Stimulated activated CD4-positive, alpha-beta T cell treated with anti-CD3 and anti-CD28 coated beads, Interleukin-2, amount 100 ng/mL, for 48 hours (primary cell): ENCODE measurements at places on chromosomes 2 and 18.

DNA sequence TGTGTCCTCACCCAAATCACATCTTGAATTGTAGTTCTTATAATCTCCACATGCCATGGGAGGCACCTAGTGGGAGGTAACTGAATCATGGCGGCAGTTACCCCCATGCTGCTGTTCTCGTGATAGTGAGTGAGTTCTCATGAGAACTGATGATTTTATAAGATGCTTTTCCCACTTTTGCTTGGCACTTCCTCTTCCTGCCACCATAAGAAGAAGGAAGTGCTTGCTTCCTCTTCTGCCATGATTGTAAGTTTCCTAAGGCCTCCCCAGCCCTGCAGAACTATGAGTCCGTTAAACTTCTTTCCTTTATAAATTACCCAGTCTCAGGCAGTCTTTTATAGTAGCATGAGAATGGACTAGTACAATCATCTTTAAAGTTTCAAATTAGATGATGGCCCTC, 902.4 kb upstream of the PIK3C3 start:
- no peak for DNase-seq

GRCh38 chr2:171670655-171671054, 16.6 kb upstream of the DYNC1I2 start:
- no peak for DNase-seq

DNA sequence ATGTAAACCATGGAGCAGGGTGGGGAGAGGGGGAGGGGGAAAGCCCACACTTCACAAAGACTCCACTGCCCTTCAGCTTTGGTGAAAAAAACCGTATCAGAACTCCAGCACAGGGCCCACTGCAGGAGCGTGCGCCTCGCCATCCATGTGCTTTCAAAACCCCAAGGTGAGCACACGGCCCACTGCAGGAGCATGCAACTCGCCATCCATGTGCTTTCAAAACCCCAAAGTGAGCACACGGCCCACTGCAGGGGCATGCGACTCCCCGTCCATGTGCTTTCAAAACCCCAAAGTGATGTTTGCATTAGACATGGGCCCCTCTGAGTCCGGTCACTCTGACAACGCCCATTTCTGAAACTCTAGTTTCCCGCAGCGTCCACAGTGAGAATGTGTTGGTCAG, 7.8 kb downstream of the TXNL4A start:
- no peak for DNase-seq

GRCh38 chr2:226295681-226296080, 503.9 kb downstream of the IRS1 start:
- DNase-seq = no peak

GRCh38 chr2:180662521-180662920, 317.9 kb upstream of the UBE2E3 start:
- no peak for DNase-seq

- DNase-seq = no peak
Measured at GRCh38 chr2:150526827-150527226, 39.4 kb upstream of the RND3 start.

DNA sequence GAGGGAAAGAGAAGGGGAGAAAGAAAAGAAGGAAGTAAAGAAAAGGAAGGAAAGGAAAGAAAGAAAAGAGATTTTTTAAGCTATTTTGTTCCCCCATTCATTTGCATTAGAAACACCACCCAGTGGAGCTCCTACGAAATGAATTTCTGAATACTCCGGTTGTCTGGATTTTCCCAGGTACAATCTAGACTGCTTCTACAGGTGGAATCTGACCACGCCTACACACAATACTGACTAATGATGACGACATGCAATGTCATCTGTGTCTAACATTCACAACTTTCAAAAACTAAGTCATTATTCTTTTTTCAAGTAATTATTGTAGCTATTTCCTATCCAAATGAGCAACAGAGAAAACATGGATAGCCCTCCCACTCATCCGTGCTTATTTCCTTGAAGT, 121.7 kb downstream of the ZNF516 start:
- no peak for DNase-seq

DNA sequence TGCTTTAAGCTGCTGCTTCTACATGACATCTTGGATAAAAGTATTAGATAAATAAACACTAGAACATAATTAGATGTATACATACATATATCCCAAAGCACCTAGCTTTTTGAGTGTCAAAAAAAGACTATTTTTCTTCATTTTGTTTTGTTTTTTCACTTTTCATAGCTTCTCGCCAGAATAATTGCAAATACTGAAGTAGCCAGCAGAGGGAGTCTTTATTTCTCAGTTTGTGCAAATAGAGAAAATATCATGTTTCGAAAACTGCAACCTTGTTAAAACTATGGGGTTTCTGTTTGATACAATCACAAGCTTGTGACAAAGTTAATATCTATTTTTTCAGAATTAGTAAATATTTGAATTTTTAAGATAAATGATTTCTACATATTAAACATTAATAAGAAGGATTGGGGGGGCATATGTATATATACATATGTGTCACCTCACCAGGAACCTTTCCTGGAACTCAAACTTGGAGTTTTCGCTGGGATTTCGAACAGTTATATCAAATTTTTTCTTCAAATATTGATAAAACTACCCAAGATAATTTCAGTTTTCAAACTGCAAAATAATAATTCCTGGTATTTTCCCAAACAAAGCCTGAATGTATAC, 61.0 kb downstream of the GRB14 start:
- DNase-seq = no peak

- no peak for DNase-seq
Measured at GRCh38 chr2:42581257-42581656, 12.8 kb downstream of the MTA3 start.

GRCh38 chr2:221109552-221109951, 462.6 kb downstream of the EPHA4 start:
- no peak for DNase-seq

GRCh38 chr2:100945930-100946607, 56.0 kb upstream of the RPL31 start:
- DNase-seq = no peak

DNA sequence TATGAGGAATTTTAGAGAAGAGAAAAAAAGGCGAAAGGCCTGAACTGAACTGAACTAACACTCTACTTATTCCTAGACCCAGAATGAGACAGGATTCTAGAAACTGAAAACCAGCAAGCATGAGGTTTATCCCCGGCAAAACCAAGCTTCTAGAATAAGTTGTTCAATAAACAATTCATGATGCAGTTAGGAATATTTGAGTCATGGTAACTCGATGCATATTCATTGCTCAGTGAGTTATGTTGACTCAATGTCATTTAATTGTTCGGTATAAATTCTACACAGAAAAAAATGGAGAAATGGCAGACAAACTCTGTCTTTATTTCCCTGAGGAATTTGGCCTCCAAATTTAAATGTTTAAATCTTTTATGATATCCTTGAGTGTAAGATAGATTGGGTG, 321.5 kb downstream of the SATB2 start:
- DNase-seq = no peak

DNA sequence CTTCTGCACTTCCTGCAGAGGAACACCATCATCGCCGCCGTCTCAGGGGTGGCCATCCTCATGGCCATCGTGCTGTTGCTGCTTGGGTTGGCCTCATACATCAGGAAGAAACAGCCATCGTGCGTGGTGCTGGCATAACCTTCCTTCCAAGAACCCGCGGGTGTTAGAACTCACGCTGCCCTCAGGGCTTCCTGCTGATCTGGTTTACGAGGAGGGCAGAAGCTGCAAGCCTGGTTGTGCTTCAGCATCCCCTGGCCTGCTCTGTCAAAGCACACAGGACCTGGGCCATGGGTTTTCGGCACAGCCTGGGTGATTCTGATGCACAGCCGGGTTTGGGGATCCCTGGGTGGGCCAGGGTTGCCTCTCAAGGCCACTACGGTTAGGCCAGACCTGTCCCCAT, 12.2 kb upstream of the ZAP70 start:
- DNase-seq = no peak
